ENCODE measurements at places on chromosomes 6 and 20.

GRCh38 chr6:116472706-116473105 is 11.5 kb downstream of the CALHM6 start:
- no peak for DNase-seq

- peak; percentile 4 for DNase-seq
These were observed 22.3 kb upstream of the BMP7 start for GRCh38 chr20:57288651-57289277.

DNA sequence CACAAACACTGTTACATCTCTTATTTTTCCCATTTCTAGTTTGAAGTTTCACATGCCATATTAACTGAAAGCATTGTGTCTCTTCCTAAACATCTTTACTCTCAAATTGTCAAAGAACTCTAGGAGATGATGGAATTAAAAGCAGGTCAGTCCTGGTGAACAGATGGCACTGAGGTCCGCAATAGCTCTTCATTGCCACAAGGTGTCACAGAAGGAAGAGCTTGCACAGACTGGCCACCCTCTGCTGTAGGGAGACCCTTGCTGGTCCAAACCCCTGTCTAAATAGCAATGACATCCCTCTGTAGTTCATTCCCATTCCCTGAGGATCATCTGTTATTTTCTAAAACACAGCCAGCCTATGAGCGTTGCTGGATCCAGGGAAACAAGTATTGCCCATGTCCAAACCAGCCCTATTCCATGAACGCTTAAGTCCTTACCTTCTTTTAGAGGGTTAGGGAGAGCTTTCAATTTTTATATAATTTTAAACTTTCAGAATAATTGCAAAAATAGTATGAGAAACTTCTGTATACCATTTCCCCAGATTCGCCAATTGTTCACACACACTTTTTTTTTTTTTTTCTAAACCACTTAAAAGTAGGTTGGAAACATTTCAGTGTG is 10.1 kb upstream of the HDAC2 start:
- peak; percentile 40 for DNase-seq

- DNase-seq, result no peak
These were observed 3.1 kb downstream of the PPP1R18 start for GRCh38 chr6:30683183-30683979.

DNA sequence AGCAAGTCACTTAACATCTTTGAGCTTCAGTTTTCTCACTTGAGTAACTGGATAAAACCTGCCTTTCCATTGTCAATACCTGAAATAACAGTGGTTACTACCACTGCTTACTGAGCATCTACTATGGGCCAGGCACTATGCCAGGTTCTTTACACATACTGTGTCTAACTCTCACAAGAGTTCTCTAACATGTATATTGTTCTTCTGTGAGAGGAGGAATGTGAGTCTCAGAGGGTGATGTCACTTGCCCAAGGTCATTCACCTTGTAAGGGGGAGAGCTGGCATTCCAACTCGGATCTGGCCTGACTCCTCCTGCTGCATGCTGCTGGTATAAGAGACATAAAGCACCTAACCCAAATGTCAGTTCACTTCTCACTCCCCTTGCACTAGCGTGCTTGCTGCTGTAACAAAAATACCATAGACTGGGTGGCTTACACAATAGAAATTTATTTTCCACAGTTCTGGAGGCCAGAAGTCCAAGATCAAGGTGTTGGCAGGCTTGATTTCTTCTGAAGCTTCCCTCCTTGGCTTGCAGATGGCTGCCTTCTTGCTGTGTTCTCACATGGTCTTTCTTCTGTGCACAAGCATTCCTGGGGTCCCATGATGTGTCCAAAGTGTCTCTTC is 21.9 kb upstream of the SGK2 start:
- DNase-seq, result no peak

DNA sequence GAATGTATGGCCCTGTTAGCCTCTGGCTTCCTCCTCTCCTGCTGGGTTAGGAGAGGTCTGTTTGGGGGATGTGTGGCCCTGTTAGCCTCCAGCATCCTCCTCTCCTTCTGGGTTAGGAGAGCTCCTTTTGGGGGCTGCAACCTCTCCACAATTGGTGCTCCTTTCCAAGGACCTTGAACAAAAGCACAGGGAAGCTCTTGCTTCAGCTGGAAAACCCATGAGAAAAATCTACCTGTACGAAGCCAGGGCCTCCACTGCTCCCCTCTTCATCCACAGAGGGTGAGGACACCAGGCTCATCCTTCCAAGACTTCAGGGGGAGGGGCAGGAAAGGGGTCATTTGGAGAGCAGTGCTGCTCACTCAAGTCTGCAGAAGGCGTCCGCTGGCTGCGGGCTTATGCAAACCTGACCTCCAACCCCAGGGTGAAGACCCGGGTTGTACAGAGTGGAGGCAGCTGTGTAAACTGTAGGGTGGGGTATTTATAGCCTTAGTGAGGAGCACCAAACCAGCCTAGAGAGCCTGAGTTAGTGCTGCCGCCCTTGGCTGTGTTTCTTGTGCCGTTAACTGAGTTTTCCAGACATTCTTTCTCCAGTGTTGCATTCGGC is 62.1 kb downstream of the SLC24A3 start:
- no peak for DNase-seq

DNA sequence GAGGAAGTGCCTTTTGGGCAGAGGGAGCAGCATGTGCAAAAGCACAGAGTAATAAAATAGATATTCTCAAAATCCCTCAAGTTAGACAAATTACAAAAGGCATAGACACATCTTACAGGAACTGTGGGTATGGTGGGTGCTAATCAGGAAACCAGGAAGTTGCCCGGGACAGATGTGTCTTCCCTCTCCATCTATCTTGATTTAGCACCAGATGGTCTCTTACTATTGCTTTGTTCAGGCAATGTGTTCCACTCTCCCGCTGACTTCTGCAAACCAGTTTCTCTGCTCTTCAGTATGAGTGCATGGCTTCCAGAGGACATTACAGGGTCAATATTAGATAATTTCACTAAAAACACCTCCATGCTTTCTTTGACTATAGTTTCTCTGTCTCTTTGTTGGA is 13.2 kb downstream of the CITED2 start:
- DNase-seq, result no peak

DNA sequence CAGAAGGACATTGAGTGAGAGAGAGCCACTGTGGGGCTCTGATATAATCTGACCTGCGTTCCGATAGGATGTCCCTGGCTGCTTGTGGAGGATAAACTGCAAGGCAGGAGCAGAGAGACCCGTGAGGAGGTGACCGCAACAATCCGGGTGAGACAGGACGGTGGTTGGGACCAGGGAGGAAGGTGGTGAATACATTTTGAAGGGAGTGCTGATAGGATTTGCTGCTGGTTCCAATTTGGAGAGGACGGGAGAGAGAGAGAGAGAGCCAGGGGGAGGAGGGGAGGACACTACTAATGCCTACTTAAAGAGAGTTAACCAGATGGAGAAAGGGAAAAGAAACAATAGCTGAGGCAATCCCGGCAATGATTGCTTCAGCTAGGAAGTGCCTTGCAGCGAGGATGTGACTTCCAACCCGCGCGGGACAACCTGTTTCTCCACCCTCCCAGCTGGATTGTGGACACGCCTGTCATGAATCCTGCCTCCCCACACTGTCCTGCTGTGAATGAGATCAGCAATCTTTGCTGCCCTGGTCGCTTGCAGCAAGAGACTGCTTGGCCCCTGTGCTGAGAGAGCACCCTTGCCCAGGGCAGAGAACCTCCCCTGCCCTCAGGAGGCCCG is 199.0 kb upstream of the KCNG1 start:
- peak; percentile 56 for DNase-seq

GRCh38 chr6:33794910-33795623 is 6.1 kb upstream of the LEMD2 start:
- no peak for DNase-seq

DNA sequence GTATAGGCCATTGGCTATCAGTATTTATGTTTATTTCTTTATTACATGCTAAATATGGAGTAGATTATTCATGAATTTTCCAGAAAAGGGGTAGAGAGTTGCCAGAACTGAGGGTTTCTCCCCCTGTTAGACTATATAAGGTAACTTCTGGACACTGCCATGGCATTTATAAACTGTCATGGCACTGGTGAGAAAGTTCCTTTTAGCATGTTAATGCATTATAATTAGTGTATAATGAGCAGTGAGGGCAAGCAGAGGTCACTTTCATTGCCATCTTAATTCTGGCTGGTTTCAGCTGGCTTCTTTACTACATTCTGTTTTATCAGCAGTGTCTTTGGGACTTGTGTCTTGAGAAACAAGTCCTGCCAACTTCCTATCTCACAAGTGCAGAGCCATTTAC is 220.0 kb upstream of the CNR1 start:
- no peak for DNase-seq

DNA sequence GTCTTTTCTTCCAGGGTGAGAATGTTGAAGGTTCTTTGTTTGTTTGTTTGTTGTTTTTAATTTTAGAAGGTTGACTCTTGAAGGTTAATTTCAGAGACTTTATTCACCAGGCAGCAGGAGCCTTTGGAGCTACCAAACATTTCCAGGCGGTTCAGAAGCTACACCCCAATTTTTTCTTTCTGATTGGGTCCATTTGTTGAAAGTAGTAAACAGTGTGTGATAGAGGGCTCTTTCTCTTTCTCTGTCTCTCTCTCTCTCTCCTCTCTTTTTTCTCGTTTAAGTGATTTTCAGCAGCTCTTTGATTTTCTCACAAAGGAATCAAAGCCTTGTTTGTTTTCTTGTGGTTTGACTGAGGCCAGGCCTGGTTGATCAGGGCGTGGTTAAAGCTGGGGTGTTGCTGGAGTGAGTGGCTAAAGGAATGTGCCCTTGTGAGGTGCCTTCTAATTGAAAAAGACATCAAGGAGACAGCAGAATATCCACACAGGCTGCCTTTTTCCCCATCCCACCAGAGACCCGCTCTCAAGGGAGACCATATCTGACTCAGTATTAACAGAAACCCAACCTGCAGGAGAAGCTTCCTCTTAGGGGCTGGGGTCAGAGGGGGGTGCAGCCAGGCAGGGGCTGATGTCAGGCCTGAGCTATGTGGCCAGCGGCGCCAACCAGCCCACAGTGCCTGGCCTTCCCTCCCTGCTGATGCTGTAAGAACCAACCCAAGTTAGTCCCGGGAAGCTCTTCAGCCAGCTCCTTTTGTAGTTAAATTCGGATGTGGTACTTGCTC is 40.4 kb upstream of the NAA20 start:
- DNase-seq, result peak; percentile 83

DNA sequence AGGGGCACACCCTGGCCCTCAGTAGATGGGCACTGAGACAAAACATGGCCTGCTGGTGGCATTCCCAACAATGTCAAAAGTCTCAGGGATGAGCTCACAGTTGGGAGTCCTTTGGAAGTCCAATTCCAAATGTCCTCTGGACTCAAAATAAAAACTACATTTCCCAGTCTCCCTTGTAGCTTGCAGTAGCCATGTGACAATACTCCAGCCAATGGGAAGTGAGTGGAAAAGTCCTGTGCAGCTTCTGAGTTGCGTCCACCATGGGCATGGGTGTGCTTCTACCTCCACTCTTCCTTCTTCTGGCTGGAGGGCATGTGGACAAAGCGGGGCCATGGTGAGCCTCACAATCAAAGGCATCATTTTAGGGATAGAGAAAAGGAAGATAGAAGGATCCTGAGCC is 5.8 kb upstream of the ADAM33 start:
- peak; percentile 83 for DNase-seq

DNA sequence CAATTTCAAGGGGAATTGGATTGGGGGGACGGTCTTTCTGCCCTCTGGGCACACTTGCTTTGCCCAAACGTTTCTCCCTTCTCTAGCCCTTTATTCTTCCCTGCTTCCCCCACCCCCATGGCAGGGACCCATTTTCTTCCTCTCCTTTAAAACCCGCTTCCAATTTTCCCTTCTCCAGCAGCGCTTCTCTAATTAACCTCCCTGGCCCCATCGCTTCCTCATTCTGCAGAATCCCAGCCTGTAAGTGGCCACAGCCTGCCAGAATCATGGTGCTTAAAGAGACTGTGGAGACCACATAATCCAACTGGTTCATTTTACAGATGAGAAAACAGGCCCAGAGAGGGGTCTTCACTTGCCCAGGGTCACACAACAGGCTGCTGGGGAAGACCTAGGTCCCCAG is 61.4 kb downstream of the CPNE5 start:
- no peak for DNase-seq

DNA sequence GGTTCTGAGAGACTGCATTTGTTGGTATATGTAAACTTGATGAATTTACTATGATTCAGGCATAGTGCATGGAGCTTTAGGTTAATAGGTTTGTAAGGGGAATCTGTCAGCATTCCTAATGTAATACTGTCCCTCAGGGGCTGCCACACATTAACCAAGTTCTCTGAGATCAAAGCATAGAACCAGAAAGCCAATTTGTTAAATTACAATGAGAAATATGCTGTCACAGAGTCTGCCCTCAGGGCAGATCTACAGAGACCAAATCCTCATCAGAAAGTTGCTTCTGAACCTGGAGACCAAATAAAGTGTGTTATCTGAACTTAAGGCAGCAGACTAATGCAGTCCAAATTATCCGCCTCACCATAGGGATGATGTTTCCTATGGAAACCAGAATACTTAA is 250.8 kb upstream of the HTR1E start:
- no peak for DNase-seq

GRCh38 chr6:17102258-17102870 is 514 bp downstream of the STMND1 start:
- DNase-seq, result no peak

DNA sequence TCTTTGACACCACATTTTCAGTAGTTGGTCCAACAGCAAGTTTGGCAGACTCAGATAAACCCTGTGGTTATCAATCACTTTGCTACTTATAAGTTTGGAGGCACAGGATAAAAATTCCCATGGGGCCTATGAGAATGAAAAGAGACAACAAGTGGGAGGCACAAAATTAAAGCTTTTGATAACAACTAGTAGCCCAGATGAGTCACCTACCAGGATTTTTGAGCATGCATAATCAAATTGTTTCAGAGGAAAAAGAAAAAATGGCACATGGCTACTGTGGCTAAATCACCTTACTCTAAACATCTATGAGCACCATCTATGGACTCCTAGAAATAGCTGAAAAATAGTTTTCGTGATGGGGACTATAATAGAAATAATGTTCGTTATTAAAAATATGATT is 40.8 kb upstream of the BMP5 start:
- peak; percentile 22 for DNase-seq

- no peak for DNase-seq
These were observed 51.3 kb downstream of the CNR1 start for GRCh38 chr6:88114838-88115237.

- DNase-seq, result no peak
These were observed 178.9 kb downstream of the DLL1 start for GRCh38 chr6:170111816-170112582.

DNA sequence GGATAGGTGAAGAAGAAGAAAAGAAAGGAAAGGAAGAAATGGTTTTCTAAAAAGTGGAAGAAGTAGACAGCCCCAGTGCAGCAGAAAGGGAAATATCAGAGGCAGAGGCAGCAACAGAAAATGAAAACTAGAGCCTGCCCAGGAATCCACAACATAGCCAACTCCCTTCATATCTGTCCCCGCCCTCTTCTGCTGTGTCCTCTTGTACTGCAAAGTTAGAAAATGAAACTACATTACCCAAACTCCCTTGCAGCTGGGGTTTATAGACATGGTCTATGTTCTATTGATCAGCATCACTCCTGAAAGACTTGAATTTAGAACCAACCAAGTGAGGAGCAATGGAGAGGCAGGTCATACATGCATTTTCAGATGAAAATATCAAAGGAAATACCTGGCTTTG is 200.5 kb upstream of the PHACTR1 start:
- no peak for DNase-seq

- DNase-seq, result peak; percentile 91
These were observed 81.2 kb downstream of the ASXL1 start for GRCh38 chr20:32439132-32439829.

GRCh38 chr20:19562426-19562825 is 195.6 kb upstream of the RIN2 start:
- DNase-seq, result no peak

- DNase-seq, result no peak
These were observed 714.8 kb downstream of the DHX35 start for GRCh38 chr20:39676857-39677391.

GRCh38 chr6:45801471-45802289 is 214.0 kb downstream of the CLIC5 start:
- DNase-seq, result peak; percentile 57

Data from fibroblast of mammary gland (primary cell).